ENCODE measurements at places on chromosomes 3 and 15. TPM values are rescaled to one million over a fixed set of nuclear protein-coding genes. Genes with fewer than 3 reads are reported as not detected.
A peak's percentile ranks its signal among the peaks of the same experiment; 100 is the strongest.

The SLTM gene
- 133 TPM for total RNA-seq

- ATAC-seq, result peak; percentile 60
Measured at GRCh38 chr3:107775974-107776373, 253.2 kb downstream of the BBX start.

- peak; percentile 30 for ATAC-seq
Measured at GRCh38 chr3:73433687-73434086, 191.1 kb downstream of the PDZRN3 start.

The ITIH1 gene
- 0.71 TPM for total RNA-seq

The LEKR1 gene
- total RNA-seq, result 0.52 TPM

DNA sequence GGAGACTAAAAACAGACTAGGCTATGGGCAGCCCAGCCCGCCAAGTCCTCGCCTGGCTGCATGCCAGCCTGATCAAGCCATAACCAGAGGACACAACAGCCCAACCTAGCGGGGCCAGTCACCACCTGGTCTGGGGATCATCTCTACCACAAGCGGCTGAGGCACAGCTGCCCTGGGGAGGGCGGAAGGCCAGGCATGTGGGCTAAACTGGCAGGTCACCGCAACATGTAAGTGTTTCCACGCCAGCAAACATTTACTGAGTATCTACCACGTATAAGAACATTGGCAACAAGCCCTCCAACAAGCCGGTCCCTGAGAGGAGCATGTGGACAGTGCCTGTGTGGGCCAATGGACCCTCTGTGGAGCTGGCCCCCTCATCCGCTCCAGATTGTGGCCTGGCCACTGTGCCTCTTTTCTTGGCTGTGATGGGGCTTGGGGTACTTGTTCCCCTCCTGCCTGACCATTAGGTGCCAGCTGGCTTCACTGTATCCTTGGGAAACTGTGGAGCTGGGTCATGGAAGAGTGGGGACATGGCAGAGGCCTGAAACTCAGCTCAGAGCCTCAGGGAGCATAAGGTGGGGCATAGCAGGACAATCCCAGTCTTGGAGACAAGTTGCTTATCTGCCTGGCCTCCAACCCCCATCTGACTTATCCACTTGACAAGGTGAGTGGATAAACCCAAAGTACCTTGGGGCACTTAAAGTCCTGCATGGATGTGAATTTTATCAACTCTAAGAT lies 9.0 kb downstream of the UBXN7 start:
- ATAC-seq, result peak; percentile 84

DNA sequence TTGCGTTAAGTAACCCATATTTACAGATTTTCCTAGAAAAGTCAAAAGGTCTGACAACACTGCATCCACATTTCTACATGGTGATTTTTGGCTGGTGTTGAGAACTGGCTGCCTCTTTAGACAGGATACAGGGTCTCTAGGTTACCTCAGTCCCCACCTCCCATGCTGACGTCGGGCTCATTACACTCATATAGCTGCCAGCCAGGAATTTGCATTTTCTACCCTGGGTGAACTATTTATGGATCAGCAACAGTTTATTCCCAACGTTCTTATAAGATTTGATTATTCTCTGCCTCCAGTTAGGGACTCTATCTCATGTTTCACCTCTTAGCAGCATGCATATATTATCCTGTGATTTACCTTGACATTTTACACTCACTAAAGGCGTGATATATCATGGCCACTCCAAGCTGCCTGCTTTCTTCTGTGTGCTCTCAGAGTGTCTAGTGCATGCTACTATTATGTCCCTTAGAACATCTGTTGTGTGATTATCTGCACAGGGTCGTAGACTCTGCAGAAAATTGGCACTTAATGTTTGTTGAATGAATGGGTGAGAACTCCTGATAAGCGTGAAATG lies 49.0 kb downstream of the CLDN11 start:
- ATAC-seq, result peak; percentile 73

DNA sequence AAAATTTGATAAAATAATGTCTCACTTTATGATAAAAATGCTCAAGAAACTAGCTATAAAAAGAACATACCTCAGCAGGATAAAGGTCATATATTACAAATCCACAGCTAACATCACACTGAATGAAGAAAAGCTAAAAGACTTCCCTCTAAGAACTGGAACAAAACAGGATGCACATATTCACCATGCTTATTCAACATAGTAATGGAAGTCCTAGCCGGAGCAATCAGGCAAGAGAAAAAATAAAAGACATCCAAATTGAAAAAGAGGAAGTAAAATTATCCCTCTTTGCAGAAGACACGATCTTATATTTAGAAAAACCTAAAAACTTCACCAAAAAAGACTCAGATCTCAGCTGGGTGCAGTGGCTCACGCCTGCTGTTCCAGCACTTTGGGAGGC lies 34.0 kb downstream of the SENP7 start:
- ATAC-seq, result no peak

All from motor neuron (in vitro differentiated cells).